ENCODE measurements at places on chromosomes 4 and X.

DNA sequence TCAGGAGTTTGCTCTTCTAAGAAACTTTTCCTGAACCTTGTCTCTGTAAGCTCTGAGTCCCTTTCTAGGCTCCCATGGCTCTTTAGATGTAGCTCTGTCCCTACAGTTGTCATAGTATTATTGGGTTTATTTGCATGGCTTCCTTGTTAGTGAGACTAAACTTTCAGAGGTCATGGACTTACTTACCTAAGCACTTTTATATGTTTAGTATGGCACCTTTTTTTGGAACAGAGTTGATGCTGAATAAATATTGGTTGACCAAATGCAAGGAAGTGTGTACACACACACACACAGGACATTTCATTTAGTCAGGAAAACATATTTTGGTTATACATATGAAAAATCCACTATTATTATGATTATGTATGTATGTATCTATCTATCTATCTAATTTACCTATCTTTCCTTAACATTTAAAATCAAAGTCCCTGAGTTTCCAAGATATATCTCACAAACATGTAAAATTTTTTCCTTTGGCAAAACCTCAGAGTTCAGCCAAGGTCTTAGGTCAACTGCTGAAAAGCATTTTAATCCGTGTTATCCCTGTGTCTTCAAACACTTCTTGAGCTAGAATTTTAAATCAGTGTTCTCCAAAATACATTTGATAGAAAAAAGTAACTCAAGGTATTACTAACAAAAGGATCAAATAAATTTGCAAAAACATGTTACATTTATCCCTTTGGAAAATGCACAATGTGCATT lies 47.1 kb upstream of the GBA3 start:
- no peak for DNase-seq

DNA sequence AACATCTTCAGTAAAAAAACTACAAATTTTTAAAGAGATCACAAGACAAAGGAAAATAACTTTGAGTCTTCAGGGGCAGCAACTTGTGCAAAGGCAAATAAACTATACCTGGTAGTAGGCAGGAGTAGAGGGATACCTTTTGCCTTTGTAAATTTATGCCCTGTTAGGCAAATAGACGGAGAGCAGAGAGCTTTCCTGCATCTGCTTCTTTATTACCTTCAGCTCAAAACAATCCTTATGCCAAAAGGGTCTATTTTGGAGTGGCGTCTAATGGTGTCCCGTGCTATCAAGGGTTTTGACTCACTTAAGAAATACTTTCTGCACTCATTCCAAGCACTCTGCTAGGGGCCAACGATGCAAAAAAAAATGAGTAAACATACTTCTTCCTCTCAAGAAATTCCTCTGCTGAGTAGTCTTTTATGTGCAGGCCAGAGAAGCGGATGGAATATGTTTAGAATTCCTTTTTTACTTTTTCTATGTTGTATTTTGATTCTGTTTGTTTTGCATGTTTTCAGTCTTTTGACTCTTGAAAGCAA lies 131.9 kb downstream of the ANXA5 start:
- no peak for DNase-seq

GRCh38 chr4:4693258-4693657 lies 151.4 kb upstream of the STX18 start:
- DNase-seq, result no peak

GRCh38 chr4:120132935-120133334 lies 66.3 kb upstream of the MAD2L1 start:
- DNase-seq, result no peak

DNA sequence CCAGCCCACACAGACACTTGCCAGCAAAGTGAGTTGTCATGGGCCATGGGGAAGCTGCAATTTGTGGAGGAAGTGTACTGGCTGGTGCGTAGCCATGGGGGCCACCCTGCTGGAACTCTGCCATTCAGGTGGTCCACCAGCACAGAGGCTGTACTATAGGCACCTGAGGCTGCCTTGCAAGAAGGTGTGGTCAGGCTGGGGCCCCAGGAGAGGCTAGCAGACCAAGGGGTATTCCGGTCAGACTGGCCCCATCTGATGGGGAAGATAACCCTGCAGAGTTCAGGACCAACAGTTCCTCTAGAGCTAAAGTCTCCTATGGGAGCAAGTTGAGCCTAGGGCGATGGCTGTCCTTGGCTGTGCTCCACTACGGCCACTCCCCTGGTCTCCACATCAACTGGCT lies 136.1 kb downstream of the DCAF12L2 start:
- no peak for DNase-seq

GRCh38 chr4:119647558-119647957 lies 19.0 kb upstream of the PDE5A start:
- DNase-seq, result no peak

- no peak for DNase-seq
These were observed 59.2 kb downstream of the GLUD2 start for GRCh38 chrX:121106484-121107235.
